Pancreas (tissue), 10 donors: ENCODE measurements at places on chromosomes 1 and 21. TPM values are rescaled to one million over a fixed set of nuclear protein-coding genes. Genes with fewer than 3 reads are reported as not detected.
A peak's percentile ranks its signal among the peaks of the same experiment; 100 is the strongest.

- no peaks in the 10 kb centered on the region for H3K27me3 ChIP-seq
- H3K27ac ChIP-seq, result no peak overlapping the region
- H3K4me3 ChIP-seq, result no peak overlapping the region
Measured at GRCh38 chr1:220233927-220234326, 38.3 kb downstream of the RAB3GAP2 start.

DNA sequence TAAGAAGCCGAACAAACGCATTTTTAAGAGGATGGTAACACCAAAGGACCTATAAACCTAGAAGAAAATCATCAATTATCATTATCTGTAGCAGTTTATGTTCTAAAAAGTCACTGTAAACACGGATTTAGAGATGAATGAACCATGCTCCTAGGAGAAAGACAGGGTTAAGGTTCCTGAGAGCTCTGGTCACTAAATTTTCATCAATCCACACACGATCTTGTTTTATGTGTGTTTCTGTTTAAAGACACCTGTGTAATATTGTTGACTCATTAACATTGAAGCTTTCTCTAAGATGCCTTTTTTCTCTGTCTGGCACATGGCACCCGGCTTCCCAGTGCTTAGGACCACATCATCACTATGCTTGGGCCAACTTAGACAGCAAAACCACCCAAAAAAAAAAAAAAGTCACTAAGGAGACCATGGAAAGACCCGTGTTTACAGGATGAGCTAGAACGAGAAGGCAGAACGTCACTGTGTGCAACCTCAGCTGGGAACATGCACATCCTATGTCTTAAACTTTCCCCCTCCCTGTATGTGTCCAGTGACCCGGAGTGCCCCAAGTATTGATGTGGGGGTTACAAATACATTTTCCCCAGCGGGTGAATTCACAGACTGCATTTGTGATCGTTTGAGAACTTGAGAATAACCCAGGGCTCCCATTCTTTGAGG lies 55.8 kb upstream of the PDE9A start:
- DNase-seq, result no peak
- H3K27ac ChIP-seq, result no peak overlapping the region
- H3K4me1 ChIP-seq, result no peaks in the 10 kb centered on the region
- no peaks in the 10 kb centered on the region for H3K27me3 ChIP-seq
- H3K4me3 ChIP-seq, result no peak overlapping the region
- no peaks in the 10 kb centered on the region for H3K36me3 ChIP-seq

DNA sequence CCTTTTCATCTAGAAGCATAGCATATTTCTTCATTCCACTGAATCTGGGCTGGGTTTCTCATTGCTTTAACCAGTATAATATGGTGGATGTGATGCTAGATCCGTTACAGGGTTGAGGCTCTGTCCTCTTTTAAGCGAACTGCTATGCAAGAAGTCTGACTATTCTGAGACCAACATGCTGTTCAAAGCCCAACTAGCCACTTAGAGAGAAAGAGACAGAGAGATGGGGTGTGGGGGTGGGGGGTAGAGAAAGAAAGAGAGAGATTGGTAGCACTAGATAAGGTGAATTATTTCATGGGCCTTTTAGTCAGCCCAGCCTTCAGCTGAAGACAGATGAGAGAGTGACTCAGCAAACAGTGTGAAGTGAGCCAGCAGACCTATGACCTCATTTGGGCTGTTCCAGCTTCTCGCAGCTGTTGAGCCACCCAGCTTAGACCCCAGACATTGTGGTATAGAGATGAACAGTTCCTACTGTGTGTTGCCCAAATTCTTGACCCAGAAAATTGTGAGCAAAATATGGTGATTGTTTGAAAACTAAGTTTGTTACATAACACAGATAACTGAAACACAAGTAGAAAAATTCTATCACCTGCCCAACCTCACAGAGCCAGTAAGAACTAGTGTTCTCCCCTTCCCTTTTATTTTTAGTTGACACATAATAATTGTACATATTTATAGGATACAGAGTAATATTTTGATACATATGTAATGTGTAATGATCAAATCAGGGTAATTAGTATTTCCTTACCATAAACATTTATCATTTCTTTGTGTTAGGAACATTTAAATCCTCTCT lies 40.7 kb upstream of the PRKACB start:
- H3K4me1 ChIP-seq, result no peaks in the 10 kb centered on the region
- H3K27ac ChIP-seq, result no peak overlapping the region
- H3K4me3 ChIP-seq, result no peak overlapping the region
- no peak for DNase-seq

- H3K36me3 ChIP-seq, result no peaks in the 10 kb centered on the region
- no peak overlapping the region for H3K4me3 ChIP-seq
- peaks cover 14% of the 10 kb centered on the region for H3K4me1 ChIP-seq
- H3K27ac ChIP-seq, result no peak overlapping the region
- no peak for DNase-seq
- no peaks in the 10 kb centered on the region for H3K27me3 ChIP-seq
Measured at GRCh38 chr1:11280719-11281376, 7.8 kb downstream of the UBIAD1 start.

The NPHS2 gene
- not detected for total RNA-seq

The ST6GALNAC3 gene
- 0.35 TPM for total RNA-seq

The APOBEC4 gene
- total RNA-seq, result not detected

DNA sequence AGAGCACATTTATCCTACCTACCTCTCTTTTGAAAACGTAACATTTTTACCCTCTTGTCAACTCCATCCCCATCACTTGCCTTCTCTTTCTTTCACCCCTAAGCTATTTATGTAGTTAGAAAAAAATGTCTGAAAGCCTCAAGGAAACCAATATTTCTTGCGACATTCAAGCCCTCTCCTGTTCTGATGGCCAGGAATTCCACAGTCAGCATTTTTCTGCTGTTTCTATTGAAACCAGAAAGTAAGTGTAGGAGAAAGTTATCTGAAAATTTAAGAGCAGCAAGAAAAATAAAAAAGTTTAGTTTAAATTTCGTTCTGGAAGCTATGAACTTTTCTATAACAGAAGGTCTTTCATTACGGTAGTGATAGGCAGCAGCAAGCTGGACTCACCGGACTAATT lies 247.6 kb upstream of the PBX1 start:
- H3K4me1 ChIP-seq, result no peaks in the 10 kb centered on the region
- no peaks in the 10 kb centered on the region for H3K36me3 ChIP-seq
- no peak overlapping the region for H3K4me3 ChIP-seq
- no peak for DNase-seq
- no peak overlapping the region for H3K27ac ChIP-seq
- H3K27me3 ChIP-seq, result no peaks in the 10 kb centered on the region

The LEPR gene
- 3.1 TPM for total RNA-seq

DNA sequence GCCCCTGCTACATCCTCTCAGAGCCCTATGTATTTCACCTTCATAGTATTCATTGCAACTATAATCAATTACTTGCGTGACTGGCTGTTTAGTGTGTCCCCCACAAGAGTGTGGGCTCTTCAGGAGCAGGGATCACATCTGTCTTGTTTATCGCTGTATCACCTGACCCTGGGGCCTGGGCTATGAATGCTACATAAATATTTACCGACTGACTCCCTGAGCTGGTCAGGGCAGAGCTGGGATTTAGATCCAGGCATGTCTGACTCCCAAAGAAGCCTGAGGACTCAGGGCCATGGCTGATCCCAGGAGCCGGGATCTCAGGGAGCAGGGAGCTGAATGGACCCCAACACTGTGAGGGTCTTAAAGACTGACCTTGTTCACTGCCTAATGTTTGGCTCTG lies 49.7 kb downstream of the AHDC1 start:
- no peak overlapping the region for H3K27ac ChIP-seq
- no peak overlapping the region for H3K4me3 ChIP-seq
- H3K27me3 ChIP-seq, result no peaks in the 10 kb centered on the region
- peaks cover 17% of the 10 kb centered on the region for H3K36me3 ChIP-seq
- H3K4me1 ChIP-seq, result peaks cover 11% of the 10 kb centered on the region

The BOLA1 gene
- total RNA-seq, result 8.8 TPM

GRCh38 chr1:23845163-23845562 lies 19.9 kb upstream of the HMGCL start:
- no peak overlapping the region for H3K27ac ChIP-seq
- H3K27me3 ChIP-seq, result no peaks in the 10 kb centered on the region
- H3K36me3 ChIP-seq, result no peaks in the 10 kb centered on the region

DNA sequence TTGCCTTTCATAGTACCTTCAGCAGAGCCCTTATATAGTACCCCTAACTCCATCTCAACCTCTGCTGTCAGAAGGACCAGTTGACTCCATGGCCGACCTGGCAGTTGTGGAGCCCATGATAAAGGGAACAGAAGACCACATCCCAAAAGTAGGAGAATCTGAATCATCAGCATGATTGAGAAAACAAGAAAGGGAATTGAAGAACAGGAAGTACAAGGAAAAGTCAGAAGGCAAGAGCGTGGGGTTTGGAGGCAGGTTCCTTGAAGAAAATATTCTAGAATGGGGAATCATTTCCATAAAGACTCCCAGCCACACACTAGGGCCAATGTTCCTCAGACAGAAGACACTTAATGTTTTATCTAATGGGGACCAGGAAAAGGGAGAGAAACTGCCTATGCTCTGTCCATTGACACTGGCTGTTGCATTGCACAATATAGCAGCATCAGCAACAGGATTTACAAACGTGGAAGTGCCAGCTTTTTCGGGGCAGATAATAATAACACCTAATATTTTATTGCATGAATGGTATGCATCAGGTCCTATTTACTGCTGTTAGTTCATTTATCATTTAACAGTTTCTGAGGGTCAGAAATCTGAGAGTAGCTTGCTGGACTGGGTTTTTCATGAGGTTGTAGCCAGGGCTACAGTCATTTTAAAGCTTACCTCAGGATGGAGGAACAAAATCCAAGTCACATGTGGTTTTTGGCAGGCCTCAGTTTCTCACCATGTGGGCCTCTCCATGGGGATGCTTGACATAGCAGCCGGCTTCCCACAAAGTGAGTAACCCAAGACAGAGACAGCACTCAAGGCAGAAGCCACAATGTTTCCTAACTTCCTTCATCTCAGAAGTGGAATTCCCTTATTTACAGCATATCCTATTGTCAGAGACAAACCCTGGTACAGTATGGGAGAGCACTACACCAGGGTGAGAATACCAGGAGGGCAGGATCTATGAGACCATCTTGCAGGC lies 483.4 kb downstream of the PLPP3 start:
- no peak for DNase-seq
- no peak overlapping the region for H3K27ac ChIP-seq
- no peak overlapping the region for H3K4me3 ChIP-seq
- H3K27me3 ChIP-seq, result no peaks in the 10 kb centered on the region
- no peaks in the 10 kb centered on the region for H3K36me3 ChIP-seq
- no peaks in the 10 kb centered on the region for H3K4me1 ChIP-seq

- no peak overlapping the region for H3K27ac ChIP-seq
- no peaks in the 10 kb centered on the region for H3K27me3 ChIP-seq
- H3K4me3 ChIP-seq, result no peak overlapping the region
- DNase-seq, result no peak
- H3K36me3 ChIP-seq, result no peaks in the 10 kb centered on the region
- H3K4me1 ChIP-seq, result no peaks in the 10 kb centered on the region
Measured at GRCh38 chr1:3467096-3468036, 12.9 kb downstream of the ARHGEF16 start.

DNA sequence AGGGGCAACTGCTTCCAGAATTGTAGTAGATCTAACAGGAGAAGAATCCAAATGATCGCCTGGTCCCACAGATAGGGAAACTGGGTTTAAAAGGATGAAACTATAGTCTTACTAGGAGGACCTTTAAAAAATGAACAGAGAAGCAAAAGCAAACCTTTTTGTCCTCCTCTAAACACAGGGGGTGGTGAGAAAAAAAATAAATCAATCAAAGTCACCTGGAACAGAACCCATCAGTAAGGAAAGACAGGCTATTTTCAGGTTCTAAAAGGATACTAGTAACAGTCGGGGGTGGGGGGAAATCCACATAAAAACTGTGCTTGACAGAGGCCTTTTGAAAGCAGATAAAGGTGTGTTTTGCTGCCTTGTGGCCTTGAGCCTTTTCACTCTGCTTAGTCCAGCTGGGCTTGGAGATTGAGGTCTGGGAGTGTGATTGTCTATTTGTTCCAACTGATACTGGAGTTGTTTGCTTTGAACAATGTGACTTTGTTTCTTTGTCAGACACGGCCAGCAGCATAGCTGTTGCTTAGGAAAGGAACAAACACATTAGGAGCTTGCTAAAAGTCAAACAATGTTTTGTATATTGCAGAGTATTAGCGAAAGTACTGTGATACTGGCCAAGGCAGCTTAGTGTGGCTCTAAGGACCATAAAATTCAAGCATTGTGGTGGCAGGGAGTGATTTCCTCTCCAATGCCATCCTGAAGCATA lies 141.1 kb upstream of the IRF2BP2 start:
- H3K27ac ChIP-seq, result peak overlapping the region; percentile 68
- H3K4me3 ChIP-seq, result no peak overlapping the region
- no peaks in the 10 kb centered on the region for H3K27me3 ChIP-seq
- no peaks in the 10 kb centered on the region for H3K36me3 ChIP-seq
- peak; percentile 80 for DNase-seq

The RNU1-2 gene
- total RNA-seq, result 957 TPM

GRCh38 chr21:45125357-45125756 lies 51.0 kb downstream of the ADARB1 start:
- no peak overlapping the region for H3K4me3 ChIP-seq
- no peak for DNase-seq
- H3K36me3 ChIP-seq, result no peaks in the 10 kb centered on the region
- H3K4me1 ChIP-seq, result no peaks in the 10 kb centered on the region
- no peaks in the 10 kb centered on the region for H3K27me3 ChIP-seq

GRCh38 chr1:28905921-28906666 lies 8.3 kb upstream of the EPB41 start:
- H3K27me3 ChIP-seq, result no peaks in the 10 kb centered on the region
- no peaks in the 10 kb centered on the region for H3K36me3 ChIP-seq
- no peak for DNase-seq
- H3K27ac ChIP-seq, result no peak overlapping the region
- H3K4me1 ChIP-seq, result no peaks in the 10 kb centered on the region

The FMO2 gene
- 3.3 TPM for total RNA-seq
